ENCODE measurements at places on chromosomes 2 and 18.

DNA sequence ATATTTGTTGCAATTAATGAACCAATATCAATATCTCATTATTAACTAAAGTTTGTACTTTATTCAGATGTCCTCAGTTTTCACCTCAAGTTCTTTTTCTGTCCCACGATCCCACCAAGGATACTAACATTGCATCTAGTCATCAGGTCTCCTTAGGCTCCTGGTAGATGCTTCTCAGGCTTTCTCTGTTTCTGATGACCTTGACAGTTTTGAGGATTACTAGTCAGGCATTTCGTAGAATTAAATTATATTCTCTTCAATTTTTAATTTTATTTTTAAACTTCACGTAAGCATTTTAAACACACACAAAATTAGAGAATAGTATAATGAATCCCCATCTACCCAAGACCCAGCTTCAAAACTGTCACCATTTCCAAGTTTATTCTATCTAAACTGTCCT is 5.6 kb upstream of the ACYP2 start:
- no peak for DNase-seq

DNA sequence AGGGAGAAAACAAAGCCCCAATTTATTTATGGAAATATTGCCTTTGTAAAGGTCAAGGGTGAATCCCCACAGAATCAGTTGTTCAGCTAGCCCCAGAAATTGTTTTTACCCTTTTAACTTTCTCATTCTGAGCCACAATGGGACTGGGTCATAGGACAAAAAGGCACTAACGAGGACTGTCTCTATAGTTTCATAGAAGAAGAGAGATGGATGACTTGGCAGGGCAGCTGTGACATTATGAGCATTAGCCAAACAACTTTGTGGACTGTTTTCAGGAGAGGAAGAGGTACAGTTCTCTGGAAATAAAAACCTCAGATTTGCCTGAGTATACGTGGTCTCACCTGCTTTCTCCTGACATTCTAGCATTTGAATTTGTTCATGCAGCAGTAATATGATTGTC is 1155.8 kb upstream of the CHAC2 start:
- no peak for DNase-seq

- no peak for DNase-seq
Measured at GRCh38 chr2:223759569-223760430, 77.6 kb downstream of the AP1S3 start.

DNA sequence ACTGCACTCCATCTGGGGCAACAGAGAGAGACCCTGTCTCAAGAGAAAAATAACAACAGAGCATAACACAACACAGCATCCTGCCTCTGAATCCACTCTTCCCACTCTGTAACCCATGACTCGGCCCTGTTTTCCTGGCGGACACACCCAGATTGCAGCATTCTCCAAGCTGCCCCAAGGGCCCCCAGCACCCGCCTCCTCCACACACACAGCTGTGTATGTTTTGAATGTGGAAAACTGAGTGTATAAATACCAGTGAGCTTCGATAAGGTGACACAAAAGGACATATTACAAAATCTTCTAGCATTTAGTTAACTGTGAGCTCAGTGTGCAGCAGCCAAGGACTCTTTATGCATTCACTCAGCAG is 13.0 kb downstream of the IMPA2 start:
- no peak for DNase-seq

DNA sequence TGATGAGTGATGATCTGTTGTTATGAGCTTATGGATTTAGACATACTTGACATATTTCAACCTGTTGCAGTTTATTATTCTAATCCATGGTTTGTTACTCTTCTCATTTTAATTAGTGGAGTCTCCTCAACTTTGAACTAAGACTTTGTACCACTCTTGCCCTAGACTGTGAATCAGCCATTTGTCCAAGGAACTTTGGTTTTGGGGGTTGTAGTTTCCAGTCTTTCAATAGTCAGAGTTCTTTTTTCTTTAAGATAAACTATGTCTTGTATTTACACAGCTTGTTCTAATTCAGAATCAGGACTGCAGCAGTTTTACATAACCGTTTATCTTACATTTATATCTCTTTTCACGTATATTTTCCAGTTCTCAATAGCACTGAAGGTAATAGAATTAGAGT is 133.6 kb downstream of the GULP1 start:
- no peak for DNase-seq

DNA sequence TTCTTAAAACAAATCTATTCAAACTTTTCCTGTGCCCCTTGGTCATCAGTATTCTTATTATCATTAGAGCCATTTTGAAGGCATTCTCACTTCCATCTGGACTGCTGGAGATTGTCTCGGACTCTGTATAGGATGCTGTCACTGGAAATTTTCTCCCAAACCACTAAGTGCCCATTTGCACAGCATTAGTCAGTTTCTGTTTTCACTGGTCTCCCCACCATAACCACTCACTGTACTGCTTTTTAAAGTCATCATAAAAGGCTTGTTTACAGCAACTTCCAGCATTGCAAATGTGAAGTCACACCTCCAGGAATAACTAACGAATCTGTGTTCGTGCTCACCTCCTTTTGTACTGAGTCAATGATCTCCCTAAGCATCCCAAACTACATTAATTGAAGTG is 150.9 kb upstream of the SERTAD2 start:
- no peak for DNase-seq

DNA sequence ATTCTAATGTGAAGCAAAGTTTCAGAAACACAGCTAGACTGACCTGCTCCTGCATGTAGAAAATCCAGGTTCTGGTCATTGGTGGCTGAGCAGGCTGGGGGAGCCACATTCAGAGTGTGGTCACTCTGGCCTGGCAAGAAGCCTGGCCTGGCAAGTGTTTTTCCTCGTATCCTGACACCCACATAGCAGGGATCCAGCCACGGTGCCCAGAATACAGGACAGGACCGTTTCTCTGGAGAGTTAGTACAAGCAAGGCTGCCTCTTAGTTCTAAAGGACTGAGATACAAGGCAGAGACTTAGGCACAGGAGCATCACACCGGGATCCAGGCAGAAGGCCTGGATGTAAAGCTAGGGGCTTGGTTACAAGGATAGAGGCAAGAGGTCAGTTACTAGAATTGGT is 4.8 kb upstream of the LAMA1 start:
- no peak for DNase-seq

DNA sequence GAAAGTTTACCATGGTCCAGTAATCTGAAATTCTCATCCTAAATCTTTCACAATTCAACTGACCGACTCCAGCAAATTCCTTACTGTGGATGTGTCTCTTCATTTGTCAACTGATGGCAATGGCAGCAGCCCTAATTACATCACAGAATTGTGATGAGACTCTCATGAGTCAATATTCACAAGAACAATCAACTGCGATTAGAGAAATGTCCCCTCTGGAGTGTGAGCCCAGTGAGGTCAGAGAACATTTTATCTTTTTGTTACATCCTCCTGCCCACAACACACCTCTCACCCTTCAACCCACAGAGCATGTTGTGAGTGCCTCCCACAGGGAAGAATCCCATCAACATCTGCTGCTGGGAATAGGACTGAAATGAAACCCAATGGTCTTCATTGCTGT is 73.6 kb downstream of the CD226 start:
- DNase-seq: no peak

DNA sequence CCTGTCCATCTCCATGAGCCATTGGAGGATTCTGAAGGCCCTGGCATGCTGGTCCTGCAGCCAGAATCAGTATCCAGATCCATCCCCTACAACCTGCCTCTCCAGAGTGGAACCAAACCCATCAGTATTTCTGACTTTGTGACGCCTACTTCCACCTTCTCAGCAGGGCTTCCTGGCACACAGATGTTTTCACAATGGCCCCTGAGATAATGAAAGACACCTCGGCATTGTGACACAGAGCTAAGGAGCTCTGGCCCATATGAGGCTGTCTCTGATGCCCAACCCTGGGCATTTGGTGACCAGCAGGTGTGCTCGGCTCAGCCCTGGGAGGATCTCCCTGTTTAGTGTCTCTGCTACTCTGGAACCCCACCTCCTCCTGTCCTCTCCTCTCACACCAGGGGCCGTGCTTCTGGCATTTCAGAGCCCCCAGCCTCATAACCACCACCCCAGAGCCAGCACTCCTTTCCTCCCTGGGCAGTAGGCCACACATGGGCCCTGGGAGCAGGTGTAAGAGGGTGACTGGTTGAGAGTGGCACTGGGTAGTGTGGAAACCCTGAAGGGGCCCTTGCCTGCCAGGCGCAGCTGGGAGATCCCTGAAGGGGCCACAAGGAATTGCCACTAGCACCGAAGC is 38.2 kb downstream of the FOSL2 start:
- no peak for DNase-seq

GRCh38 chr18:7733642-7734041 is 166.5 kb downstream of the PTPRM start:
- DNase-seq: no peak

- no peak for DNase-seq
Measured at GRCh38 chr2:28148566-28148965, 244.1 kb upstream of the FOSL2 start.

DNA sequence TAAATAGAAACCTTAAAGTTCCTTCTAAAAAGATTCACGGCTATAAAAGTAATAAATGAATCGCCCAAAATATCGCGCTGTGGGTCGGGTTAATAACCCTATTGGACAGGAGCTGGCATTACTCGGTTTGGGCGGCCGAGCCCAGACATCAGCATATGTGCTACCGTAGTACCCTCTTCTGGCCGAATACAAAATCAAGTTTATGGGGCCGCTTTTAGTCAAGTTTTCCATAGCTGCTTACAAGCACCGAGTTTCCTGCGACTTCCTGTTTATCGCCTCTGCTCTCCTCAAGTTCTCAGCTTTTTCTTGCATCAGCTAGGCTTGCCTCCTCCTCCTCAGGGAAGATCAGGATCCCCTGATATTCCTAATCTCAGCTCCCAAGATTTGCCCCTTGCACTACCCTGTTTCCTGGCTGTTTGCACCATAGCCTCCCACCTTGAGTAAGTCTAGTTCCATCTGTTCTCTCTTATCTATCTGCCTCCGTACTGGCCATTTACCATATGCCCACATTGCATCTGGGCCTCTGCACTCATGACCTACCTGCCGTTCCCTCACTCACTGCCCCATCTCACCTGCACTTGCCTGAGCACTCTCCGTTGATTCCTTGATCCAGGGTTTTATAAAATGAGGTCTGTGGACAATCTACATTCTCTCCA is 56.1 kb downstream of the SLC35F5 start:
- DNase-seq: no peak

DNA sequence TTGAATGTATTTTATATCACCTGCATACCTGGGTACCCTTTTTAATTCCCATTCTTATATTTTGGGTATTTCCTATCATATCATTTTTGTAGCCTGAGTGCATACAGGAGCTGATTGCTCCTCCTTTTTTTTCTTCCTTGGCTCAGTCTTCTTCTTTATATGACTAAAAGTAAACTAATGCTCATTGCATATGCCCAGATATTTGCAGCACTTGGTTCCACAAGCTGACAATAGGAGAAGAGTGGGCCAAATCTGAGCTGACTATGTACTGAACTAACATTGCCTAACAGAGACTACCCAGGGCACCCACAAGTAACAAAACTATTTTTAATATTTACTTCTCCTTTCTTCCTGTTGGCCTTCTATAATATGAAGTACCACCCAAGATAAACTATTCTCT is 131.7 kb upstream of the SPOPL start:
- DNase-seq: no peak

DNA sequence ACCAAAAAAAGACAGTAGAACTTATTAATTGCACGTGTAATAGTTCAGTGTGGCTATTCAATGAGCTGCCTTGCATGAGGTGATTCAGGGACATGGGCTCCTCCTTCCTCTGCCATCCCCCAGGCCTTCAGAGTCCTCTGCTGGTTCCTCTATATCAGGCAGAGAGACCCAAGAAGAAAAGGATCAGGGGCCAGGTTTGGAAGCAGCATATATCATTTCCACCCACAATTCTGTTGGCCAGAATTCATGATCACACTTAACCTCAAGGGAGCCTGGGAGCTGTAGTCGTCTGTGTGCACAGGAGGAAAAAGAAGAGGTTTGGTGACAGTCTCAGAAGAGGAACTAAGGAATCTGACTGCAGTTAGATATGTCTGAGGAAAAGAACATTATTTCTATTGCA is 114.0 kb upstream of the GLS start:
- DNase-seq: no peak

- DNase-seq: no peak
Measured at GRCh38 chr2:29954316-29954715, 32.9 kb upstream of the ALK start.

GRCh38 chr2:29080886-29081743 is 6.8 kb upstream of the PCARE start:
- no peak for DNase-seq

- DNase-seq: no peak
Measured at GRCh38 chr2:183347969-183348368, 223.7 kb downstream of the NUP35 start.

GRCh38 chr2:80205498-80205897 is 99.1 kb downstream of the LRRTM1 start:
- no peak for DNase-seq

GRCh38 chr2:70890469-70891065 is 45.1 kb upstream of the ATP6V1B1 start:
- no peak for DNase-seq

- DNase-seq: no peak
Measured at GRCh38 chr2:170180031-170180566, 2.2 kb downstream of the MYO3B start.

DNA sequence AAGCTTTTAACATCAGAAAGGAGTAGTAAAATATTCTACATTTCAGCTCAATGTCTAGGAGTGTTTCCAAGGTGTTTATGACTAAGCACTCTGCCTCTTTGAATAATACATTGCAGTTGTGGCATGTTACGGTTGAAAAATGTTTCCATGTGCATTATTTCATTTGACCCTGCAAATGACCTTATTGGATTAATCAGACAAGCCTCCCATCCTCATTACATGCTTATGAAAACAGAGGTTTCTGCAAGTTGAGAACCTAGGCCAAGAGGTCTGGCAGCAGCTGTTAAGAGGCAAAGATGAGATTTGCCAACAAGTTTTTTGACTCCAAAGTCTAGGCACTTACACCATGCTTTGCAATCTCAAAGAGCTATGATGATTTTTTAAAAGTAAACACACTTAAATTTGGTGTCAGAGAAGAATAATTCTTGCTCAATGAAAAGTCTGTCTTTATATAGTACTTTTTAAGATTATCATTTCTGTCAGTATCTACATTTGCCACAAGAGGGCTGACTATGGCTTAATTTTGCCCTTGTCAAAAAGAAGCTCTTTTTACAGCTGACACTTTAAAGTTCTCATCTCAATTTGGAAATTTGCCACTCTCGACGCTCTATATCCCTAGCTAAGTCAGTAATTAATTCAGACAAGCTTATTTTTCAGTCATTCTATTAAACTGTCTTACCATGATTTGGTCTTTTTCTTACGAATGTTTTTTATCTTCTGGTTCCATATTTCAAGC is 260.6 kb downstream of the PAX3 start:
- DNase-seq: no peak

DNA sequence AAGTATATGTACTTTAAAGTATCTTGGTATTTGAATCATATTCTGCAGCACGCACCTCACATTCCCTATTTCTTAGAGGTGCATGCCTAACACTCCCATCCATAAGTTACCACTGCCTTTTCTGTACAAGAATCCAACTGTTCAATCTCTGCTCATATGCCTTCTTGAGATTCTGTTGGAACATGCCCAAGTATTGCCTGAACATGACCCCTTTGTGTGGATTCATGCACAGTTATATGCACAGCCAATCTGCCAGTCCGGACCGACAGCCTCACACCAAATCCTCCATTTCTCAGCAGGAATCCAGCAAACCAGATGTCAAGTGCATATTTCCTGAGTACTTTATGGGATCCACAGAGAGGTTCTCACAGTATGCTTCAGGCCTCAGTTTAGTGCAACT is 222.0 kb downstream of the TMEM182 start:
- DNase-seq: no peak

- no peak for DNase-seq
Measured at GRCh38 chr18:74370115-74370514, 54.5 kb downstream of the C18orf63 start.
